Activated CD4-positive, alpha-beta T cell treated with anti-CD3 and anti-CD28 coated beads for 24 hours (primary cell): ENCODE measurements at places on chromosomes 6 and 20.

GRCh38 chr6:100833972-100834574 is 47.1 kb downstream of the ASCC3 start:
- DNase-seq, result no peak

- DNase-seq, result no peak
Observed at GRCh38 chr6:63527658-63528514, 44.4 kb upstream of the LOC128125822 start.

DNA sequence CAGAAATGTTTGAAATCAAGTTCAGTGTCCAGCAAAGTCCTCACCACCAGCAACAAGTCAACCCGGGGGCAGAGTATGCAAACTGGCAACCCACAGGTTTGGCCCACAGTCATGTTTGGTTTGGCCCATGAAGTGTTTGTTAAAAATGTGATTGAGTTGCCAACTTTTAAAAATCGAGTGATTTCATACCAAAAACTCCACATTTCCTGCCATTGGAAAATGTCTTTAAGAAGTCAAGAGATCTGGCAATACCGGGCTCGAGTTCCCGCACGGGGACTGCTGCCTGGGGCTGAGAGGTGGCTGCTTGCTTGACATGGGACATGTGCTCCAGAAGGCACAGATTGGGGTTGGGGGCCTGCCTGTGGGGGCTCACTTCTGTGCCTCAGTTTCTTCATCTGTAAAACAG is 36.1 kb downstream of the PREX1 start:
- no peak for DNase-seq

DNA sequence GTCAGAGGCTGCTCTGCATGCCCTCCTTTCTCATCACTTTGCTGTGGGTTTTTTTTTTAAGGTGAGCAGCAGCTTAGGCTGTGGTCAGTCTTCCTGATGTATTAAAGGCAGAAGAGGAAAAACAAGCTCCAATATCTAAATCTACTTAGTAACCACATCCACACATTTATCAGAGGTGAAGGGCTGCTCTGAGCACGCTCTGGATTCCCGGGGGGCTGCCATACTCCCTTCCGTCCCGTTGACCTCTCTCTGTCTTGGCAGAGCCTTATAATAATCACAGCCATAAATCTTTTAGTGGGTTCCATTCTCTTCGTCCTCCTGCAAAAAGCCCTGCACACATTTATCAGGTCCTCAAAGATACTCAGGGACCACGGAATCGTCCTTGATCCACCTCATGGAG is 2.7 kb upstream of the LEMD2 start:
- DNase-seq, result no peak

GRCh38 chr20:4774207-4774606 is 52.5 kb downstream of the PRND start:
- DNase-seq, result no peak

DNA sequence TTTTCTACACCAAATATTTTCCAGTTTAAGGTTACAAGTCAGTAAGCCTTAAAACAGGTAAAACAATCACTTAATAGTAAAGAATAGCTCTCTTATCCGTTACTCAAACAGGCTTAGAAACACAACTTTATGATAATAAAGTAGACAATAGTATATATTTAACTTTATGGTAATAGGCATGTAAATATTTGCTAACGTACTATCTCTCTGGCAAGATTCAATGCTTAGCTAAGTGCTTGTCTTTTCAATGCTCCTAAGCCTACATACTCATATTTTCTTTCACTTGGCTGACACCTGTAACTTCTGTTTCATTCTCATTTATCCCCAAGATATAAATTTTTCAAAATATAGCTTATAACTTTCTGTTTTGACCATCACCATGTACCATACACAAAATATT is 358.2 kb downstream of the HTR1B start:
- no peak for DNase-seq

GRCh38 chr6:134980846-134981245 is 30.9 kb upstream of the ALDH8A1 start:
- DNase-seq, result no peak

DNA sequence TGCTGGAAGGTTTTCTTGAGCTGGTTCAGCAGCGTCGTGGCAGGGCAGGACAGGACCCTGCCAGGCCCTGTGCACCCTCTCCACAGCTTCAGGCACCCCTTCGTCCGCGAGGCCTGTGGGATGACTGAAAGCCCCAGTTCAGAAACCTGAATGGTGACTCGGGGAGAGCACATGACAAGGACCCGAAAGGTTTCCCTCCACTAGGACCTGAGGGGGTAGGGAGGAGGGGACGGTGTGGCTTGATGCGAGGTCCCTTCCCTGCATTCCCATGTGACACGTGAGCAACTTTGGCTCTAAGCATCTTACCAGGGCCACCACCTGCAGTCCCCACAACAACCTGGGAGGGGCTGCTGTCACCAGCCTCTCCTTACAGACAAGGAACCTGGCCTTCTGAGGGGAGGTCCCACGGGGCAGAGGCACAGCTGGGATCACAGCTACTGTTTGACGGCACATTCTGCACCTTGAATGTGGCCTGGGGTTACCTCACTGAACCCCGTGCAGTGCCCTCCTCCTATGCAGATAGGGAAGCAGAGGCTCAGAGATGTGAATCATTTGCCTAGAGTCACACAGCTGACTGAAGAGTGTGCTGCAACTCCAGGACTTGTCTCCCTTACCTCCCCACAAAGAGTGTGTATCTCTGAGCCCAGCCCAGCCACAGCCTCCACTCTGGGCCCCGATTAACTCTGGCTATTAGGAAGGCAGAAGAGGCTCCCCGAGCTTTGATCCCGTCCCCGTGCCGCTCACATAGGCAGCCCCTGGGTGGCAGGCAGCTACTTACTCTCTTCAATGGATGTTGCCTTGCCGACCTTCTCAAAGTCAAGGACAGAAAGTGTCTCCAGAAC is 84.6 kb downstream of the PTPN1 start:
- DNase-seq, result no peak

GRCh38 chr20:54556406-54556805 is 81.0 kb downstream of the DOK5 start:
- no peak for DNase-seq

DNA sequence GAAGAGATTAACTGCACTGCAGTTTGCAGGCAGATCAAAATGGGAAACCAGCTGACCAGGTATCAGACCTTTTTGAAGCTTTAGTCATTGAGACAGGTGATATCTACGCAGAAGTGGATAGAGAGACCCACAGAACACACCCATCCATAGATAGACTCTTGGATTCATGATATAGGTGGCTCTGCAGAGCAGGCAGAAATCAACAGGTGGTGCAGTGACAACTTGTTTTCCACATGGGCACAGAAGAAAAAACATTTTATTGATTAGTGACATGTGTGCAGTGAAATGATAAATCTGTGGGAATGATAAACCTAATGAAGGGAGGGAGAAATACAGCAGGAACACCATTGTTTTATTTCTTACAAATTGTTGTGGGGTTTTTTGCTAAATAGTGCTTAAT is 45.2 kb downstream of the NUDT3 start:
- no peak for DNase-seq

DNA sequence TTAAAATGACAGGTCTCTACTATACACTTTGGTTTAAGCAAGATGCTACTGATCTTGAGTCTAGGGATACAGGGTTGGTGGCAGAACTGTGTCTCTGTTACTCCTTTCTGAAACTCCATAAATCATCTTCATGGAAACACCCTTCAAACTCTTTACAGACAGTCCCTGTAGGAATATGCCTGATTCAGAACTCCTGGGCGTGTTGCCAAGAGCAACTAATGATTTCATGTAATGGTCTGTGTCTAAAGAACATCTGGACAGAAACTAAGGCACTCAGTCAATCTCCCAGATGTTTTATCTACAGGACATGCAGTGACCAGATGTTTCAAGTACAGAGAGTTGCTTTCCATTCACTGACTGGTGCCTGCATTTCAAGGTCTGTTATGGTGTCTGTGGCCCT is 464.4 kb upstream of the CHD6 start:
- DNase-seq, result no peak

DNA sequence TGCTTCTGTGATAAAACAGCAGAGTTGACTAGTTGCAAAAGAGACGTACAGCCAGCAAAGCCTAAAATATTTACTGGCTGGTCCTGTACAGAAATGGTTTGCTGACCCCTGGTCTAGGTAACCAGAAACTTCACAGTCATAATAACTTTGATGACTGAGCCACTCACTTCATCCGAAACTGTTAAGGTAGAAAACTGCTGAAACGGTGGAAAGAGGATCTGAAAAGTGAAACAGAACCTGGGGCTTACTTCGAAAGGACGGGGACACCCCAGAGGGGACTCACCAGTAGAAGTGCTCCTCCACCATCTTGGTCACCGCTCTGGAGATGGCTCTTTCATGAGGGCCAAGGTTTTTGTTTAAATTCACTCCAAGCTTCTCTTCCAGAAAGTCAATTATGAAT is 16.4 kb downstream of the FAXC start:
- DNase-seq, result no peak

GRCh38 chr6:2632976-2633584 is 117.6 kb downstream of the MYLK4 start:
- DNase-seq, result no peak

GRCh38 chr6:82645536-82646230 is 282.1 kb downstream of the TPBG start:
- DNase-seq, result no peak

- no peak for DNase-seq
Observed at GRCh38 chr6:57162516-57162915, 9.6 kb upstream of the BAG2 start.

GRCh38 chr20:32089637-32090362 is 19.7 kb upstream of the TM9SF4 start:
- DNase-seq, result no peak

- DNase-seq, result no peak
Observed at GRCh38 chr6:61755739-61756138, 530.3 kb downstream of the KHDRBS2 start.

DNA sequence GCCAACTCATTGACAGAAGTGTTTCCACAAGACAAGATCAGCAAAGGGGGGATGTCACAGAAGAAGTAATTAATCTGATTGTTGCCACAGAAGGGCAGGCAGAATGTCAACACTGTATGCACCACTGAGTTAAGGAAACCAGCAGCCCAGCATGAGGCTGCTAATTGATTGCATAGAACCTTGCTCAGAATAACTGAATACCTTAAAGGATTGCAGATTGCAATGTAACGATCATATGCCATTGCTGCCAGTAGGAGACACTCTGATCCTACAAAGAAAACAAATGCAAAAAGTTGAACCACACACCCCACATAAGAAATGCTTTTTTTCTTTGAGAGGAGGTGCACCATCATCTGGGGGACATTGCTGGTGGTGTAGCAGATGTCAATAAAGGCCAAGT is 13.1 kb downstream of the OR5V1 start:
- DNase-seq, result no peak

DNA sequence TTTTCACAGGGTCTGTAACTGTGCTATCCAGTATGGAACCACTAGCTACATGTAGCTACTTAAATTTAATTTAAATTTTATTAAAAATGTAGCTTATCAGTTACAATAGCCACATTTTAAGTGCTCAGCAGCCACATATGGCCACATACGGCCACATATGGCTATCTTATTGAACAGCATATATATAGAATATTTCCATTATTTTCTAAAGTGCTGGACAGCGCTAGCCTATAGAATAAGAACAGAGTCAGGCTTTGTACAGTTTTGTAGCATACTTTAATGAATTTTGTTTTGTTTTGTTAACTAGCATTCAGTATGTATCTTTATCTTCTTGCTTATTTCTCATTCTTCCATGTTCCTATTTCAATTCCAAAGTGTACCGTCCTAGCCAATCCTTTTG is 118.4 kb downstream of the JAG1 start:
- no peak for DNase-seq

GRCh38 chr20:59441860-59442810 is 141.7 kb downstream of the EDN3 start:
- DNase-seq, result no peak

GRCh38 chr6:11761744-11762620 is 16.6 kb downstream of the ADTRP start:
- DNase-seq, result no peak

GRCh38 chr6:23081701-23082100 is 512.3 kb downstream of the HDGFL1 start:
- DNase-seq, result no peak

- DNase-seq, result no peak
Observed at GRCh38 chr6:47698342-47698787, at the start of gene ADGRF4. TSS of gene ADGRF4 (plus strand) at chr6:47698580. CDS start at chr6:47707246, 8,666 bp downstream.

- DNase-seq, result no peak
Observed at GRCh38 chr6:111356551-111356950, 126.5 kb downstream of the REV3L start.

DNA sequence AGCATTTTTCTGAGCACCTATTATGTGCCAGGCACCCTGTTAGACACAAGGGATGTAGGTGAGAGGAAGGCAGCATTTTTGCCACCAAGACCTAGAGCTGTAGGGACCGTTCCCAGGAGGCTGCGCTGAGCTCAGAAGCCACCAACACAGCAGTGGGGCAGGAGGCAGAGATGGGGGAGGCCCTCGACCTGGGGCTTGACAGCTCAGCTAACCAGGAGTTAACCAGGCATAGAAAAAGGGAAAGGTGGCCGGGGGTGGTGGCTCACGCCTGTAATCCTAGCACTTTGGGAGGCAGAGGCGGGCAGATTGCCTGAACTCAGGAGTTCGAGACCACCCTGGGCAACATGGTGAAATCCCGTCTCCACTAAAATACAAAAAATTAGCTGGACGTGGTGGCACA is 29.5 kb downstream of the KIF25 start:
- DNase-seq, result no peak

DNA sequence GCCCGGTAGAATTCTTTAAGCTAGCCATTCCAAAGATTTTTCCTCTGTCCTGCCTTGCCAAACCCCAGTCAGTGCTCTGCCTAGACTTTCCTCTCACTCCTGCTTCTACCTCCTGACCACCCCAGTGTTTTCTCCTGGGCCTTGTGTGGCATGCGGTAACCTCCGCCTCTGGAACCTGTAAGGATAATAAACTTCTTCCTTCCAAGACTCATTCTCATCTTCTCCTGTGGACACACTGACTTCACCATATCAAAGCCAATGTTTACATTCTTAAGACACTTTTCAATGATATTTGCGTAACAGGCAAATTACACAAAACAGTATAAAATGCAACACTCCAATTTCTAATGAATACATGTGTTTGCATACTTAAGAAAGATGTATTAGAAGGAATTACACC is 354.6 kb downstream of the RNF144B start:
- DNase-seq, result no peak

DNA sequence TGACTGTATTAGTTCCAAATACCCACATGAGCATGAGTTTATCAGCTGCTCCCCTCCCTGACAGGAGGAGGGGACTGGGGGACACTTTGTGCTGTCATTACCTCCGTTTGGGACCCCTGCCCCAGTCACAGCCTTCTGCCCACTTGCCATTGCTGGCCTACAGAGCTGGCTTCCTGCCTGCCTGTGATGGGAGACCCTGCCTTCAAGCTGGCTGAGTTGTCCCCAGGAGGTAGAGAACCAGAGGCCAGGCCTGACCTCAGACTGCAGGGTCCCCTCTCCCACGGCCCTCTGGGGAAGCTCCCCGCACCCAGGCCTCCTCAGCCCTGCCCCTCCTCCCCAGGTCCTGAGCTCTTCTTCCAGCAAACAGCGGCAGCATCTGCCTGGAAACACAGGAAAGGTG is 105.5 kb downstream of the JPH2 start:
- no peak for DNase-seq

DNA sequence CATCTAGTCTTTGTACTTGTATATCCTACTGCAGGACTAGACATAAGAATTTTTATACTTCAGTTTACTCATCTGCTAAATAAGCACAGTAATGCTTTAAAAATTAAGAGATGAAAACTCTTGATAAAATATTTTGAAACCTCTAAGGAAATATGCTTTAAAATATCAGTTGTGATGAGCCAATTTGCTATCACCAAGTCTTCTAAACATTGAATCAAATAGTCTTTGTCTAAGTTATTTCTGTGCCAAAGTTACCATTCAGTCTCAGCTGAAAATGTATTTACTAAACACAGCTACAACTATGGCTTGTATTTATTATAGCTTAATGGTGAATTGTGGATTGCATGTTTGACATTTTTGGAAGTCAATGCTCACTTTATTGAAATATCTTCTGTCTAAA is 46.2 kb upstream of the RFPL4B start:
- no peak for DNase-seq
